ENCODE measurements at places on chromosomes 1 and 21.

DNA sequence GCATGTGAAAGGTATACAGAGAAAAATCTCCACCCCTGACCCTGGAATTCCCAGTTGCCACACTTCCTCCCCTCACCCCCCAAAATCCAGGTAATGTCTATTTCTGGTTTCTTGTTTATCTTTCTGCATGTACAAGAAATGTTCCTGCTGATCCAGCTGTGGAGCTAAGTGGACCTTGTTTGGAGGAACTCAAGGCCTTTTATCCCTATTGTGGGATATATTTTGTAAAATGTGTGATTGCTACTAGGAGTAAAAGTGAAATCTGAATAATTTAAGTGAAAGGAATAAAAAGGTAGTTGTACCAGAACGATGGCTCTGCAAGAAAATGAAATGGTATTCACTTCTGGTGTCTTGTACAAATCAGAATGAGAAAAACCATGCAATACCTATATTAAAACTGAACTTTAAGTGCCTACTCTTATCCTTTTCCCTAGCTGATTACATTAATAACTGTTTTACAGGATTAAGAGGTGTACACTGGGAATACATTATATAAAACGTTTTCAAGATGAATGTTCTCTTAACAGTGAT, 3.0 kb downstream of the SPEN start:
- no peak for DNase-seq

DNA sequence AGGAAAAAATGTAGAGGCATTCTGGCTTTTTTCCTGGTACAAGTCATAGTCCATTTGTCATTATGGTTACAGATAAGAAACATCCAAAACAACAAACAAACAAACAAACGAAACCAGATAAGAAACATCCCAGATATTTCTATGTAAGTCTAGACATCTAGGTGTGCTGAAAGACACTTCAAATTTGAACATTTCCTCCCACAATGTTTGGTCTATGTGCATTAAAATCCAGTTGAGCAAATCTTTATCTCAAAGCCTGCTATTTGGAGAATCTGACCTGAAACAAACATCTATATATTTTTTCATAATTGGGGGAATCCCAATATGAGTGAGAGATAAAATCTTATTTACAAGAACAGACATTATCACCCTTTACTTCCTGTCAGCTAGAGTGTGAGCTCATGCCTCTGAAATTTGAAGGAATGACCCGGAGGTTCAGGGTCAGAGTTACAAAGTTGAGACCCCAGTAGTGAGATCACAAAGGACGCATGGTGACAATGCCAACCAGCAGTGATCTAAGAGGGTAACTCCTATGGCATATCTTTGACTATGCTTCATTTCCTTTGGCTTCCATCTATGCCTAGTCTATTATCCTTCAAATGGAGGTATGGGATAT, 182.9 kb upstream of the ATP1B1 start:
- DNase-seq: no peak

DNA sequence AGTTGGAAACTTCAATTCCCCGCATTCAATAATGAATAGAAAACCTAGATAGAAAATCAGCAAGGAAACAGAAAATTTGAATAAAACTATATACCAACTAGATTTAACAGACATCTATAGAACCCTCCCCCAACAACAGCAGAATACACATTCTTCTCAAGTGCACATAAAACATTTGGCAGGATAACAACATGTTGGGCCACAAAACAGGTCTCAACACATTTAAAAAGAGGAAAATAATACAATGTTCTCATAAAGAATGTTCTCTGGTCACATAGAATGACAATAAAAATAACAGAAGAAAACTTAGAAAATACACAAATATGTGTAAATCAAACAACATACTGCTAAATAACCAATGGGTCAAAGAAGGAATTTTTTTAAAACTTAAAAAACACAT, 24.9 kb downstream of the ITGB3BP start:
- DNase-seq: no peak

- no peak for DNase-seq
These were observed 5.0 kb upstream of the KCNC4 start for GRCh38 chr1:110205156-110205555.

GRCh38 chr1:107668762-107669161, 296.2 kb downstream of the VAV3 start:
- no peak for DNase-seq

DNA sequence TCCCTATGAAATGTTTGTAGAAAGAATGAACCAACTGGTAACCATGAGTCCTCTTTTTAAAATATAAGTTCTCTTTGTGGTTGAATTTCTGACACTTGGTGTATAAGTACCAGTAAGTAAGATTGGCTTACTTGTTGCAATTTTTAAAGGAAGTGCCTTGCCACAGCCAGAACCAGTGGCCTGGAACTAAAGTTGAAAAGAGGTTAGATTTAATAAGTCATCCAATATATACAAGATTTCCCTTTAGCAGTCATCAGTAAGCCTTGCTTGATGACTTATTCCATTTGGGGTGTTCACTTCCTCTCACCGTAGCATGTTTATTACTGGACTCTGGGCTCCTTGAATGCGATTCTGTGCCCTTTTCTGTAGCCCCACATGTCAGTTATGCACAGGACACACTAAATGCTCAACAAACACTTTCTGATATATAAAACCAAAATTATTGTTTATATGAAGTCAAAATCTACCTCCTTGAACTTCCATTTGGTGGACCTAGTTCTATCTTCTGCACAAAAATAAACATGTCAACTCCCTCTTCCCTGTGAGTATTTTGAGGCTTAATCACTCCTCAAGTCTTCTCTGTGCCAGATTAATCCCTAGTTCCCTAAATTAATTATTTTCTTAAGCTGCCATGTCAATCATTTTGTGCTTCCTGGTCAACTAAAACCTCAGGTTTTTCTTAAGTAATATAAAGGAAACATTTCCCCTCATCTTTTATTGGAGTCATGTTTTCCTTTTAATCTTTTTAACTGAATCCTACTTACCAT, 218.1 kb downstream of the ST6GALNAC3 start:
- no peak for DNase-seq

Measured in stimulated activated CD4-positive, alpha-beta T cell treated with anti-CD3 and anti-CD28 coated beads, Interleukin-15, amount 100 ng/mL, for 48 hours (primary cell).